ENCODE measurements at places on chromosomes 7 and 10.

DNA sequence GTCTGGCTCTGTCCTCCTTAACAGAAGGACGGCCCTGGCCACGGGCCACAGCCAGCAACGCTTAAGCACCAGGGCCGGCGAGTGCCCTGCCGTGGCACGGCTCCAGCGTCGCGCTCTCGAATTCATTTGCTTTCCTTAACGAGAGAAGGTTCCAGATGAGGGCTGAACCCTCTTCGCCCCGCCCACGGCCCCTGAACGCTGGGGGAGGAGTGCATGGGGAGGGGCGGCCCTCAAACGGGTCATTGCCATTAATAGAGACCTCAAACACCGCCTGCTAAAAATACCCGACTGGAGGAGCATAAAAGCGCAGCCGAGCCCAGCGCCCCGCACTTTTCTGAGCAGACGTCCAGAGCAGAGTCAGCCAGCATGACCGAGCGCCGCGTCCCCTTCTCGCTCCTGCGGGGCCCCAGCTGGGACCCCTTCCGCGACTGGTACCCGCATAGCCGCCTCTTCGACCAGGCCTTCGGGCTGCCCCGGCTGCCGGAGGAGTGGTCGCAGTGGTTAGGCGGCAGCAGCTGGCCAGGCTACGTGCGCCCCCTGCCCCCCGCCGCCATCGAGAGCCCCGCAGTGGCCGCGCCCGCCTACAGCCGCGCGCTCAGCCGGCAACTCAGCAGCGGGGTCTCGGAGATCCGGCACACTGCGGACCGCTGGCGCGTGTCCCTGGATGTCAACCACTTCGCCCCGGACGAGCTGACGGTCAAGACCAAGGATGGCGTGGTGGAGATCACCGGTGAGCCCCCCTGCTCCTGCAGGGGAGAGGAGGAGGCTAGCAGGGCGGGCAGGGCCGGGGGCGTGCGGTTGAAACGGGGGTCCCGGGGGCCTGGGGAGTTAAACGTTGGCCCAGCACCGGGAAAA, at the start of gene HSPB1:
Gene HSPB1 (plus strand): TSS at position 327 of the 855 bp plus-strand sequence. CDS start 40 bp downstream, at position 367.
- DNase-seq, result peak; percentile 42

GRCh38 chr10:78777466-78777865, 291.3 kb upstream of the ZMIZ1 start:
- DNase-seq, result no peak

DNA sequence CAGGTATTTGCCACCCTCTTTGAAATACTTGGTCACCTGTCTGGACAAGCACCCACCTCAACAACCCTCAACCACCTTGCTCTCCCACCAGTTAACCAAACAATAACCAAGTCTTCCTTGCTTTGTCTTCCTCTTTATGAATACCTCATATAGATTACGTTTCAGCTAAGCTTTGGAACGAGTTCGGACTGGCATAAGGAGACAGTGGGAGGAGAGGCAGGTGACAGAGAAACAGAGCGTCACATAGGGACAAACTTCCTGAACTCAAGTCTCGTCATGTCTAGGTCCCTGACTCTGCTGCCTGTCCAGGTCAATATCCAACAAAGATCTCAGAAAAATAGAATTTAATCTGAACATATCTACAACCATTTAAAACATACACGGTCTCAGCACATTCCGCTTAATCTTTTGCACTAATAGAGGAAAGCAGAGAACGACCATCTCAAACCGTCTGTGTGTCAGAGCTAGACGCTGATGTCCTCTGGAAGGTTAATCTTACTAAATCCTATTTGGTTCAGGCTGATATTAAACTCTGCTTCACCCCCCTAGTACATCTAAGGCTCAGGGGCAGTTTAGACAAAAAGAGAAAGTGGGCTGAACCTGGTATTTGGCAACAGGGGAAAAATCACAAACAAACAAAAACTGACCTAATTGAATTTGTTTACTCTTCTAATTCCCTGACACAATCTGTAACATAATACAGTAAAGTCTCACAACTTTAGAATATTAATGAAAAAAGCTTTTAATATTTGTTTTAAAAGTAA, 26.4 kb upstream of the SVOPL start:
- no peak for DNase-seq

GRCh38 chr7:86991771-86992191, 67.7 kb downstream of the ELAPOR2 start:
- DNase-seq, result no peak

DNA sequence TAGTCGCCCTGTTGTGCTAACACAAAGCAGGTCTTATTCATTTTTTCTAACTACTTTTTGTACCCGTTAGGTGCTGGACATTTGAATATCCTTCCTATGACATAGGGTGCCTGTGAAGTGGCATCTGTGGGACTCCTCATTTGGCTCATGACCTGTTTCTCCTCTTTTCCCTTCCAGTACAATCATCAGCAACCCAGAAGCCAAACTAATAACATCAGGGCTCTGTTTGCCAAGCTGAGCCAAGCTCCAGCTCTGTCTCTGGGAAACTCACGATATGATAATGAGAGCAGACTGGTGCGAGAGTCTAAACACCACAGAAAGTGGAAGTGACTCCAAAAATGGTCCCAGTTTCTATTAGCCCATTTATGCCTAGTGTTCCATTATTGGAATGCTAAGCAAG, 92.0 kb downstream of the SVIL start:
- DNase-seq, result no peak
